ENCODE measurements at places on chromosomes 2 and 18.
A peak's percentile ranks its signal among the peaks of the same experiment; 100 is the strongest.

- no peak for DNase-seq
Measured at GRCh38 chr2:208047840-208048239, 22.5 kb upstream of the PLEKHM3 start.

- DNase-seq: no peak
Measured at GRCh38 chr2:161576421-161576820, 47.8 kb upstream of the SLC4A10 start.

- no peak for DNase-seq
Measured at GRCh38 chr2:144515099-144515695, 4.7 kb downstream of the ZEB2 start.

DNA sequence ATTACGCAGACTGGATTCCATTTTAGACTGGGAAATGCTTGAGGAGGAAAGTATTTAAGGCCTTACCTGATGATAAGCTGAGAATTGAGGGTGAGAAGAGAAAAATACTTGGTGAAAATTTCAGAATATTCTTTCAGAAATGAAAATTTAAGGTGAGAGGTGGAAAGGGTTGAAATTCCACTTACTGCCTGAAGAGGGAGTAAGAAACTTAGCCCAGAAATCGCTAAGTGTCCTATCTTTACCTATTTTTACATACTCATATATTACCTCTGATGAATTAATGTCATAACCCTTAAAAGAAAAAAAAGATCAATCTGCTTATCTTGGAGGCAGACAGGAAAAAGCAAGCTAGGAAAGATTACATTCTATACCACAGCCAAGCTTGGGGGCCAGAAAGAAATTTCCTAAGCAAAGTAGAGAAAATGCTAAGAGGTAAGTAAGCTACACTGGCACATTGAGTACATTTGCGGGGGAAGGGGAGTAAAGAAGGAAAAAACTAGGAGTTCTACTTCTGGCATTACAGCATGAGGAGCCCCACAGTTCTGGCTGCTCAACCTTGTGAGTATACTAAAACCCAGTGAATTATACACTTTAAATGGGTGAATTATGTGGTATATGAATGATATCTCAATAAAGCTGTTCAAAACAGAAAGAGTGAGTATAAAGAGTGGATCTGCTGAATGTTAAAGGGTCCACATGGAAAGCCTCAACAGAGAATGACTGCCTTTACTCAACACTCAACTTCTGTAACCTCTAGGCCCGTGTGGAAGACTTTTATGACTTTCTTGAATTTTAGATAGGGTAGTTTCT lies 33.8 kb downstream of the SMC6 start:
- no peak for DNase-seq

DNA sequence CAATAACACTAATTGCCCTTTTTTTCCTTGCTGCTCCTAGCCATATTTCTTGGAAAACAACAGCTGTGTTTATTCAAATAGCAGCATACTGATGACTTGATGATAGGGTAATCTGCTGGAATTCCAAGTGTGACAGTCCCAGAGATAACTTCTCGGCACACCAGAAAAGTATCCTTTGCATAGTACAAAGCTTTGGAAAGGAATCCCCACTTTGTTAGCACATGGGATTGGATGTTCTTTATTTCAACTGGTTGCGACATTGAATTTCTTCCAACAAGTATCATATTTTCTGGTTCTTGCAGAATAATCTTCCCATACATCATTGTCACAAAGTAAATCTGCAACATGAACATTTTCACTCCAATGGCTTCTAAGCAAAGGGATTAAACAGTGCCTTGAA lies 445.8 kb upstream of the ACVR2A start:
- no peak for DNase-seq

DNA sequence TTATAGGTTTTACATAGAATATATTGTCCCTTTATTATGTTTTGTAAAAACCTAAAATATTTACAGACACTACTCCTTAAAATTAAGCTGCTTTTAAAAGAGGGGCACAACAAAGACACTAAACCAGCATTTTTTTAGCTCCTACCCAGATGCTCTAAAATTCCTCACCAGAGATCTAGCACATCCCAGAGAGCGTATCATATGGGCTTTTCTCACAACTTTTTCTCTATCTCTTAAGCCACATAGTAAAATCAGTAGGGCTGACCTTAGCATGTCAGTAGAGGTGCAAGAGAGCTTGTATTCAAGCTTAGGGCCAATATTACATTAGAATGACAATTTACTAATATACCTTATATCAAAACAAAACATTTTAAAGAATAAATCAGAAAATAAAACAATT lies 216.3 kb downstream of the TMX3 start:
- DNase-seq: no peak

GRCh38 chr2:118529908-118530599 lies 317.4 kb downstream of the EN1 start:
- DNase-seq: no peak

DNA sequence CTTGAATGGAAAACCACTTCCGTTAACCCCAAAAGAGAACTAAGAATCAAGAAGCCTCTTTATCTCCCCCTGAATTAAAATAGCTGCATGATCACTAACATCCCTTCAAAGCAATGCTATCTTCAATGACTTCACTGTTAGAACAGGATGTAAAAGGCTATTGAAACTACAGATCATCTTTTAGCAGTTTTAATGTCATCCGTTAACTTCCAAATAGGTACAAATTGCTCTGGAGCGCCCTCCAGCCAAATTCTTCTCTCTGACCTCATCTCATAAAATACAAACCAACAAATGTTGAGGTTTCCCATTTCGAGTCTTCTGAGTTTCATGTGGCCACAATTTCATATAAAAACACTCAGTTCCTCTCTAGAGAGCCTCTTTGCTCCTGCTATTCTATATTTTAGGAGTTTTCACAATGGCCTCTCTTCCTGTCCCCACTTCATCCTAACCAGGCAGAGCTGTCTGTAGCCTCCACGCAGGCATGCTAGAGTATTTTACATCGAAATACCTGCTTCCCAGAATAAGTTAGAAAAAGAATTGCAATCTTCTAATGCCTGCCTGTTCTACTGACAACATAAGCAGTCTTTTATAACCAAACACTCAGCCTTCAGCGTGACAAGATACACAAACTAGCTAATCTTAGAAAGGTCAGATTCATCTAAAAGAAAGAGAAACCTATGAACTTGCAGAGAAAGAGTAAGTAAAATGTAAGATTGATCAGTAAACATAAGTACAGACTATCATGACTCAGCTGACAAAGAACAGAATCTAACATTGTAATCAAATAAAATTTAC lies 37.9 kb downstream of the B4GALT6 start:
- no peak for DNase-seq

DNA sequence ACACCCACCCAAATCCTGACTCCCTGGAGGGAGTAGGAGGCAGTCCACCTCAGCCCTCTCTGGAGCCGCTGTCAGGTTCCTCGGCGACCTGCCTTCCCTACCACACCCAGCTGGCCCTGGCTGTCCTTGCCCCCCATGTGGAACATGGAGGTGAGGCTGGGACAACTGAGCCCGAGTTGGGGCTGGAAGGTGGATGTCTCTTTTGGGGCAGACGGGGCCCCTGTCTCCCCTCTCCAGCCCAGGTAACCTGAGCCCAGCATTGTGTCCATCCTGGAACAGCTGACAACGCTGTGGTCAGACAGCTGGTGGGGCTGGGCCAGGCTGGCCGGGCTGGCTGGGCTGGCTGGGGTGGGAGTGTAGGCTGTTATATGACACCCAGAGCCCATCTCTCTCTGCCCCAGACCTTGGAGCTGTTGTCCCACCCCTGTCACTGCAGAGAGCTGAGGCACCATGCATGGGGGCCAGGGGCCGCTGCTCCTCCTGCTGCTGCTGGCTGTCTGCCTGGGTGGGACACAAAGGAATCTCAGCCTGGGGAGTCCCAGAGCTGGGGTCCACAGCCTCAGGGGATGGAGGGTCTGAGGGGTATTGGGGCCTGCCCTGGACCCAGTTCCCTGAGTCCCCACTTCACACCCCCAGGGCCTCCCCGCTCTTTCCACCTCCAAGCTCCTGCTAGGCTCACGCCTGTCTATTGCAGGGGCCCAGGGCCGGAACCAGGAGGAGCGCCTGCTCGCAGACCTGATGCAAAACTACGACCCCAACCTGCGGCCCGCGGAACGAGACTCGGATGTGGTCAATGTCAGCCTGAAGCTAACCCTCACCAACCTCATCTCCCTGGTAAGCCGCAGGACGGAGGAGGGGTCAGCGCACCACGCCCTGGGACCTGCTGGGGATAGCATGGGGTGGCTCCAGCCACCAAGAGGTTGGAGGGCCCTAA lies at the start of gene CHRNG:
Gene CHRNG (plus strand): TSS at position 395 of the 934 bp plus-strand sequence. CDS start 56 bp downstream, at position 451.
- DNase-seq: no peak

GRCh38 chr2:216533609-216534008 lies 35.0 kb downstream of the RPL37A start:
- DNase-seq: no peak

DNA sequence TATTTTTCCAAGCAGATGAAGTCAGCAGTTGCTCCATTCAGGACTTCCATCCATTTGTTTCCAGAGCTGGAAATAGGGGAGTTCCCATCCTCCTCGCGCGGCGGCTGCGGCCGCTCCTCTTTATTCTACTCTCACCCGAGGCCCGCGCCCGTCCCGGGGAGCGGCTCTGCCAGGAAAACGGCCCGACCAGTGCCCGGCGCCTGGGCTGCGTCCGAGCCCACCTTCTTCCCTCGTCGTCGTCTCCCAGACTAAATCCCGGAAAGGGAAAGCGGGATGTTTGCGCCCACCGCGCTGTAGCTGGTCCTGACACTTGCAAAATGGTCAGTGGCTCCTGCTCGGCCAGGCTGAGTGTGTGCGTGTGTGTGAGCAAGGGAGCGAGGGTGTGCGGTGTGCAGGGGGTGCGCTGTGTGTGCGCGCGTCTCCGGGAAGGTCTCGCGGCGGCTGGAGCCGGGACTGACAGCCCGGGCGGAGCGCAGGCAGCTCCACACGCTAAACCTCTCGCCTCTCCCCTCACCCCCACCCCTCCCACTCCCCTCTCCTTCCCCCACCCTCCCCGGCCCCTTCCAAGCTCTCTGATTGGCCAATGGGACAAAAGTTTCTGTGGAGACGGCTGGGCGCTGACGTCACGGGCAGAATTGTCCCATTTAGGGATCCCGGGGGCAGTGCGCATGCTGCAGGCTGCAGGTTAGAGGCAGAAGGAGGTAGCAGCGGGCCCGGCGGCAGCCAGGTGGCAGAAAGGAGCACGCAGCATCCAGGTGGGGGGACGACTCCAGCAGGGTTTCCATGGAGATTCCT lies at the start of gene NOL4:
Gene NOL4 (minus strand): TSS at position 491 of the 795 bp plus-strand sequence. CDS start 1,660 bp downstream, outside the sequence.
- DNase-seq: no peak

DNA sequence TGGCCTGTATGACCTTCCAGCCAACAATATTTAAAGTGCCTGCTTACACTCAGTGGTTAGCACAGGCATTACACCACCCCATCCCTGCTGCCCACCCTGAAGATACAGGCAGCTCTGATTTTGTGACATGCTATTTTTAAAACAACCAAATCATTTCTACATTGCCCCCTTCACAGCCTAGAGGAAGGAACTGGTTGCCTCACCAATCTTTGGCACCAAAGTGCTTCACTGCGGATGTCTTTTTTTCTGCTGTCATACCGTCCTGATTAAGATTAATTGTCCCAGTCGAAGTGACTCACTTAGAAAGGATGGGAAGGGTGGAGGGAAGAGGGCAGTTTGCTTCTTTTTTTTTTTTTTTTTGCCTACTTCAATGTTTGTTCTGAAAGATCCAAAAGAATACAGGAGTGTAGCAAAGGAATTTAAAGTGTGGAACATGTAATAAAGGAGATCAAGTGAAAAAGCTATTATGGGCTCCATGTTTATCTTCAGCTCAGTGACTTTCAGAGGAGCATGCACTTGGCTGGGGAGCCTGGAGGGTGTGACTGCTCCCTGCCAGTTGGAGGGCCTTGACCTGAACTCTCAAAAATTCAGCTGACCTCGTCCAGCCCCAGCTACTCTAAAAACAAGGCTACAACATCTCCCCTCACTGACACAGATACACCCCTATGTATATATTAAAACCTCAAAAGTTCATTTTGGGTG lies 501.1 kb upstream of the TNP1 start:
- no peak for DNase-seq

DNA sequence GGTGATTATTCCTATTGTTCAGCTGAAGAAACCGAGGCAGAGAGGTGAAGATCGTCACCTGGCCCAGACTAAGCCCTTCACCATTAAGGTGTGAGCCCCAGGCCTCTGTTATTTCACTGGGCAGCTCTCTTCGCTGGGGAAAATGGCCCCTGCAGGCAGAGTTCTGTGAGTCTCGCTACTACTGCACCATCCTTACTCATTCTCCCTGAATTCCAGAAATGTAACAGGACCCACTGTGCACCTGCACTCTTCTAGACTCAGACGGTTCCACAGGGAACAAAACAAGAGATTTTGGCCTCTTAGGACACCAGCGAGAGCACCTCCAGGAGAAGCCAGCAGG lies 147.7 kb upstream of the GLI2 start:
- no peak for DNase-seq

GRCh38 chr2:177992992-177993391 lies 79.6 kb downstream of the PDE11A start:
- no peak for DNase-seq

GRCh38 chr18:22683786-22684185 lies 249.3 kb upstream of the RBBP8 start:
- DNase-seq: no peak

GRCh38 chr18:48295586-48296311 lies 113.4 kb downstream of the ZBTB7C start:
- no peak for DNase-seq

- no peak for DNase-seq
Measured at GRCh38 chr2:129894616-129895015, 84.8 kb upstream of the RAB6C start.

GRCh38 chr18:11688972-11689668 lies at the start of gene GNAL:
Gene GNAL, plus strand, starts transcription at chr18:11689264. Its CDS starts 300 bp downstream, at chr18:11689564.
- DNase-seq: peak; percentile 8

- no peak for DNase-seq
Measured at GRCh38 chr2:158633261-158633660, 161.9 kb upstream of the DAPL1 start.

- DNase-seq: peak; percentile 59
Measured at GRCh38 chr18:58615140-58616132, 13.5 kb downstream of the ALPK2 start.

- DNase-seq: no peak
Measured at GRCh38 chr2:196747400-196747799, 52.1 kb downstream of the GTF3C3 start.

GRCh38 chr2:64019975-64020528 lies 824 bp upstream of the VPS54 start:
- no peak for DNase-seq

DNA sequence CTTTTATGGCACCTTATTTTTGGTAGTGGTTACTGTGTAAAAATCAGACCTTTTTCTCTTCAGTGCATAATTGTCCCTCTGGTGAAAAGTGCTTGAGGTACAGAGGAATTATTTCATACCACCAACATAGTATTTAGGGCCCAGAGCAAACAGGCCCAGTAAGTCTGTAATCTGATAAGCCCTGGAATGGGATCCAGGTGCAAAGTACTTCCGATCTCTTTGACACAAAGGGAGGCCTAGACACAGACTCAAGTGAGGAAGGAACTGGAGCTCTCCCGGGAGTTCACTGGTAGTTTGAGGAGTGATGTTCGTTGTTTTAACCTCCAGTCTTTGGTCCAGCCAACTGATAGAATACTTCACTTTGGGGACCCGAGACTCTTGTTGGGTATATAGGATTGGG lies 57.4 kb downstream of the RAB31 start:
- no peak for DNase-seq

DNA sequence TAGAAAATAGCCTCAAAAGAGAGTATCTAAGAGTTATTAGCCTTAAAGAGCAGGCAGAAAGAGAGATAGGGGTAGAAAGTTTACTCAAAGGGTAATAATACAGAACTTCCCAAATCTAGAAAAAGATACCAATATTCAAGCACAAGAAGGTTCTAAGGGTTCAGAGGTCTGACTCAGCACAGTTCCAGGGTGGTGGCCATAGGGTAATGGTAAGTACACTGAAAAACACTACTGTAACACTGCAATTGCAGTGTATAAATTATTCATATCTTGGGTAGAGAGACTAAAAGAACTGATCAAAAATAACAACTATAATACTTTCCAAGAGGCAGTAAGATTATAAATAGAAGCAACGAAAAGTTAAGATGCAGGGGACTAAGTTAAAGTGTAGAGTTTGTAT lies 115.2 kb downstream of the ROCK1 start:
- no peak for DNase-seq
